T47D (cell line): ENCODE measurements at places on chromosomes 1 and 21.
A peak's percentile ranks its signal among the peaks of the same experiment; 100 is the strongest.

DNA sequence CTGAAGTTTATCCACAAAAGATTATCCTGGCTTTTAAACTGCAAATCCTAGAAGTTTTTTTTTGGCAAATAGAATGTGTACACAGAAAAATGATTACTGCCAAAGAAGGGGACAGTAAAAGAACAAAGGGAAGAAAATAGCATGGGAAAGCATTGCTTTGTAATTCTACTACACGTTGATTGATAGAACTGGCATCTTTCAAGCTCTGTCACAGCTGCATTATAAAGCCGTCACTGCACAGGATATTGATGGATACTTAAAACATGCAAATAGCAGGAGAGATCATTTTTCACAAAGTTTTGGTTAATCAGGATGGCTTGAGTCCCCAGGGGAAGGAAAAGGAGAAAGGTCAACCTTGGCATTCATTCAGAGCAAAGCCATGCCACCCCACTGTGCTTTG is 183.7 kb upstream of the RRP15 start:
- no peak for DNase-seq

- DNase-seq: no peak
Measured at GRCh38 chr1:22860883-22861385, 111.7 kb downstream of the LACTBL1 start.

DNA sequence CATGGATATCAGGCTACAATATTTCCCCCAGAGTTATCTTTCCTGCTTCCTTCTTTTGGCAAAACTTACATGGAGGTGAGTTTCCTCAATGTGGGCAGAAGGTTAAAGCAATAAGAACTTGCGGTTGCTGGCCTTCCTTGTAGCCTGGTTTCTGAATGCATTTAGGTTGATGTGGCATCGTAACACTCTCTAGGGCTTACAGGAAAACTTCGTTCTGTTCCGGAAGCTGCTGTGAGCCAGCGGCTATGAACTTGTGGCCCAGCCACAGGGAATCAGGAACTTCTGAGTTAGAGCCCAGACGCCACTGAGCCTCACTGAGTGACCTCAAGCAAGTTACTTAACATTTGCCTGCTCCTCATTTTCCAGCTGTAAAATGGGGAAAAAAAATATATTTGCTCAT is 623.4 kb upstream of the ADAMTS5 start:
- DNase-seq: no peak

GRCh38 chr1:226506021-226506420 is 42.5 kb upstream of the STUM start:
- DNase-seq: no peak

DNA sequence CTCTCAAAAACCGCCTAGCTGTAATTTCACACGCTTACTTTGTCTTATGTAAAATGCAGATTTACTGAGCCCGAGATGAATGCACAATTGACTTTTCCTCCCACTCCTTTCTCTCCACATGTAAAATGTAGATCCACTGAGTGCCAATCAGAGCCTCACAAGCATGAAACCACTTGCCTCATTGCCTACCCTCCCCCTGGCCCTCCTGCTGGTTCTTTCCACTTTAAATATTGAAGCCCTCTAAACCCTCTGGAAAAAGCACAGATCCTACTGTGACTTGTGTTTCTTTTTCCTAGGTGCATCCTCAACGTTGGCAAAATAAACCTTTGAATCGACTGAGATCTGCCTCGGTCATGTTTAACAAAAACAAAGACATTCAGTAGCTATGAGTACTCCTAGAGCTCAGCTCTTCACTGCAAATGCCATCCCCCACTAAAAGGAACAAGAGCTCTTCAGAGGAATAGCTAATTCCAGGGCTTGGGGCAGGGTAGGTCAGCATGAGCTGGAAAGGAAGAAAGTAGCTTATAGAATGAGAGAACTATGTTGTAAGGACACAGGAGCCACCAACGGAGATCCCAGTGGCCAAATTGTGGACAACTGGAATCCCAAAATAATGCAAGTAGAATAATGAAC is 365.5 kb upstream of the RUNX1 start:
- no peak for DNase-seq

DNA sequence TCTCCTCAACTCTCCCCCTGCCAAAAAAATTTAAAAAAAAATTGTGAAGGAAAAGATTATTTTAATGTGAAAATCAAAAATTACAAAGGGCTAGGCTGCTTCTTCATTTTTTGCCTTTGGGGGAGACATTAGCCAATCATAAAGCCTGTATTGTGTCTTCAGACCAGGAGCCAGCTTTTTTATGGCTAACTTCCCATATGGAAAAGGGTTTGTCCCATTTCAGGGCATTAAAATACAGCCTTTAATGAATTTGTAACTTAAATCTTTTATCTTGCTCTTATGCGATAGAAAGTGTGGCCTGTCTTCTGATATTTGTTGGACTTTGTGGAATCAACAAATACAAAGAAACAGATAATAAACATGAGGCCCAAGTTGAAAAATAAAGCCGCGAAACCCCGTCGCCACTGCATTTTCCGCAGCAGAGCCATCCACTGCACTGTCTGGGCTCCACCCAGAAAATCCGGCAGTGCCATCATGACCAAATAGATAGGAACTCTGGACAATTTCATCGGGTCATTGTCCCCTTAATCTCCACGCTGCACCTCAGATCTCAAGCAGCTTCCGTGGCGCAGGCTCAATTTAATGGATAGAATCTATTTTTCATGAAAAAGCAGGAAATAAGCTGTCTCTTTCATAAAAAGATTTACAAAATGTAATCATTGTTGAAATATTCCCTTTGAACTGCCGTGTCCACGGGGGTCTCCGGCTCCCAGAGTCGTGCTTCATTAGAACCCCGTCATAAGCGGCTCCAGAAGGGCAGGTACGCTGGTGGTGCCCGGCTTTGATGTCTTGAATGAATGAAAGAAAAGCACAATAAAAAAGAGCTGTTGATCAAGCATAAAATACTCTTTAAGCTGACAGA is 277.6 kb downstream of the TM2D1 start:
- DNase-seq: no peak

GRCh38 chr1:102891868-102892625 is 216.3 kb downstream of the COL11A1 start:
- no peak for DNase-seq

DNA sequence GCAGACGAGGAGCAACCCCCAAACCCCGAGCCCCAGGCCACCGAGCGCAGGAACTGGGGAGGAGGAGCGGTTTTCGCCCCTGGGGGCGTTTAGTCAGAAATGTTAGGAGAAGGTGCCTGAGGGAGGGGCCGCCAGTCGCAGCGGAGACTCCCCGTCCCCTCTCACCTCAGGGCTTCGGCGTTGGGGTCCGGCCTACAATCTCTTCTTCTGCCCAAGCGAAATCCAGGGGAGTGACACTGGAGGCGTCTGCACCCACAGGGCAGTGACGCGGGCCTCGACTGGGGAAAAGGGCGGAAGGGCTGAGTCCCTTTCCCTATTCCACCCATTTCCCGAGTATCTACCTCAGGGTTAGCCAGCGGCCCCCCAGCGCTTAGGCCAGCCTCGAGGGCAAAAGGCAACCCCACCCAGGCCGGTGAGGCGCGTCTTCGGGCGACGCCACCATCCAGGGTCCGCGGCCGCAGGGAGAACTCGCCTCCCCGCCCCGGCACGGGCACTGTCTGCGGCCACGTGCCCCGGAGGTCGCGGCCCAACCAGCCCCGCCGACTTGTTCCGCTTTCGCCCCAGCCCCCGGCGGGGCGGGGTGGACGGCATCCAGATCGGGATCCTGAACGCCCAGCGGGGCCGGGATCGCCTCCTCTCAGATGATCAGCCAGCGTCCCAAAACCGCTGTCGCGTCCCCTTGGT is 118.7 kb upstream of the BARHL2 start:
- DNase-seq: no peak

DNA sequence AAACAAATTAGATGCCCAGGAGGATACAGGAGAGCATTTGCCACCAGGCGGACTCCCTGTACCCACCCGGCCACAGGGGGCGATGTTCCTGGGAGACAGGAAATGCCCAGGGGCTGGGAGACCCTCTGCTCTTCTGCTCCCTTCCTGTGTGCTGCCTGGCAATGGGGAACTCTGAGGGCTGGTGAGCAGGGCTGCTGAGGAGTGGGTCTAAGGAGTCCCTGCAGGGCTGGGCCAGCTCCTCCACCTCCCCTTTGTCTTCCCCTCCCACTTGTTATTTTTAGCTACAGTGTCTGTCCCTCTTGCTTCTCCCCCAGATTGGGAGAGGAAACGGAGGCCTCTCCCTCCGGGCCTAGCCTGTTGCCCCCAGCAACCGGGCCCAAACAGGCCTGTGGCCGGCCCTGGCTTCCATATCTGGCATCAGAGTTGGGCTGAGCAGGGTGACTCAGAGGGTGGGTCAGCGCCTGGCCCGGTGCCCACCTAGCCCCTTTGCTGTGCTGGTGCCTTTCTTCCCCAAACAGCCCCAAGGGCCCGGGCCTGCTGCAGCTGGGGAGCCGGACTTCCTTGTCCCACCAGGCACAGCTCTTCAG is 11.6 kb downstream of the LMNA start:
- DNase-seq: no peak

- DNase-seq: no peak
Measured at GRCh38 chr1:223500560-223501425, 107.6 kb downstream of the CCDC185 start.

- DNase-seq: no peak
Measured at GRCh38 chr1:181086926-181087325, 1.6 kb upstream of the IER5 start.

GRCh38 chr1:19076841-19077616 is 120.6 kb upstream of the IFFO2 start:
- DNase-seq: no peak

GRCh38 chr1:90579212-90579802 is 137.8 kb downstream of the BARHL2 start:
- peak; percentile 15 for DNase-seq

GRCh38 chr1:21089299-21089698 is 87.4 kb downstream of the EIF4G3 start:
- no peak for DNase-seq

- DNase-seq: peak; percentile 47
Measured at GRCh38 chr1:61055110-61055614, 27.2 kb upstream of the NFIA start.

DNA sequence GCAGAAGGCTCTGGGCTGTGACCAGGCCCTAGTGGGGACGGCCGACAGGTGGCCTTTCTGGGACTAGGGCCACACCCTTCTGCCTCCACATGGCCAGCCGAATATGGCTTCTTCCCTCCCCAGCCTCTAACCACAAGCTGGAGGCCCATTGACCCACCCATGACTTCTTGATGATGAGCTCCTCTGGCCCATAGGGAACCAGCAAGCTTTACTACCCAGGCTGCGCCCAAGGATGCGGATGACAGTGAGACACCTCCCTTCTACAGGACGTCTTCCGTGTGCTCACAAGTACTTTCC is 41.0 kb downstream of the LDLRAD2 start:
- no peak for DNase-seq

DNA sequence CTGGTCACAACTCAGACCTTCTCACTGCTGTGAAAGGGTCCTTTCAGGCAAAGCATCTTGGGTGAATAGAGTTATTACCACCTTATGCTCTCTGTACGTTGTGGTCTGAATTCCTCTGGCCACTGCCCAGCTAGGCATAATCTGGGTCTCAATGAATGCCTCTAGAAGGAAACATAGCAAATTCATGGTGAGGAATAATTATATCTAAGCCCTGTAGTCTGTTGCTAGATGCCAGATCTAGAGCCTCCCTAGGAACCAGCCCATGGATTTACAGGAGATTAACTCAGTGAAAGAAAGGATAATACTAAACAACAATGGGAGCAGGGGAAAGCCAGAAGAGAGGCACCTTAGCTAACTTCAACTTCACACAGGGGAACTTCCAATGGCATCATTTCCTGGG is 2.4 kb upstream of the COL11A1 start:
- DNase-seq: no peak

GRCh38 chr1:246588159-246588721 is 22.0 kb downstream of the CNST start:
- no peak for DNase-seq

- DNase-seq: no peak
Measured at GRCh38 chr1:39655578-39656268, 16.2 kb downstream of the NT5C1A start.

DNA sequence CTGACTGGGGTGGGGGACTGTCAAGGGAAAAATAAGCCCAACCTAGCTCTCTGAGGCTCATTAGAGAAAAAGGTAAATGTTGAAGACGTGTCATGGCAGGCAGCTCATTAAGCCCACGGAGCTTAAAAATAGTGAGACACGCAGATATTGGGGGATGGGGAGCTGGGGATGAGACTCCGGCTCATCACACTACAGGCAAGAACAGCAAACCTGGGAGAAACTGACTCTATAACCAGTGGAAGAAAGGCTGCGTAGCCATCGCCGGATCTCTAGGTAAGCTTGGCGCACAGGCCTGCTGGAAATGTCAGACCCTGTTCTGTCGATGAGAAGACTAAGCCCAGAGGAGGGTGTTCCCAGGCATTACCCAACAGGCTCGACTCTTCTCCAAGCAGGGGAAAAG is 78.0 kb downstream of the SYT2 start:
- DNase-seq: no peak

DNA sequence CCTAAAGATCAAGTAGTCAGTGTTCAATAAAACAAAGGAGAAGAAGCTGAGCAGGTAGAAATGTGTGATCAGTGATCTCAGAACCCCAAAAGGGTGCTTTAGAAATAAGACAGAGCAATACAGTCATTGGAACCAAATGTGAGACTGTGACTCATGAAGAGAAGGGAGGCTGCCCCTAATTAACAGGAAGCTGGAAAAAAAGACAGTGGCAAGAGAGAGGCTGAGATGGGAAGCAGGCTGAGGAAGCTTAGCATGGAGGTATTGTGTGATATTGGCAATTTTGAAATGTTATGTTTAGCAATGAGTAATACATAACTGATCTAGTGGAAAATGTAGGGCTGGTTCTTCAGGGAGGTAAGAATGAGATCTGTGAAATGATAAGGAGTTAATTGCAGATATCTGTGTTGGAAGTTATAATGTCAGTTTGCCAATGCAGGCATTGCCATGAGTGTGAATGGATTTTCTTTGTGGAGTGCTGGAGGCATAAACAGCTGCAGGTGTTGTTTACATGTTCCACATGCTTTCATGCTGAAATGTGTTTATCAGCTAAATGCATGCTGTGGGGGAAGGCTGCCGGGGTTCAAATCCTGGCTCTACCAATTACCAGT is 90.6 kb upstream of the CACNA1E start:
- no peak for DNase-seq

- no peak for DNase-seq
Measured at GRCh38 chr1:111161843-111162487, 21.9 kb downstream of the CEPT1 start.

- DNase-seq: no peak
Measured at GRCh38 chr1:153253693-153254092, 5.8 kb upstream of the LORICRIN start.

- no peak for DNase-seq
Measured at GRCh38 chr1:211783266-211783665, 47.3 kb downstream of the LPGAT1 start.

- no peak for DNase-seq
Measured at GRCh38 chr1:225987491-225988316, 11.4 kb downstream of the SDE2 start.
